ENCODE measurements at places on chromosomes 1 and 21.

- DNase-seq, result no peak
Measured at GRCh38 chr21:27704567-27705166, 737.8 kb upstream of the ADAMTS5 start.

GRCh38 chr1:72481420-72481970 is 199.2 kb upstream of the NEGR1 start:
- DNase-seq, result no peak

DNA sequence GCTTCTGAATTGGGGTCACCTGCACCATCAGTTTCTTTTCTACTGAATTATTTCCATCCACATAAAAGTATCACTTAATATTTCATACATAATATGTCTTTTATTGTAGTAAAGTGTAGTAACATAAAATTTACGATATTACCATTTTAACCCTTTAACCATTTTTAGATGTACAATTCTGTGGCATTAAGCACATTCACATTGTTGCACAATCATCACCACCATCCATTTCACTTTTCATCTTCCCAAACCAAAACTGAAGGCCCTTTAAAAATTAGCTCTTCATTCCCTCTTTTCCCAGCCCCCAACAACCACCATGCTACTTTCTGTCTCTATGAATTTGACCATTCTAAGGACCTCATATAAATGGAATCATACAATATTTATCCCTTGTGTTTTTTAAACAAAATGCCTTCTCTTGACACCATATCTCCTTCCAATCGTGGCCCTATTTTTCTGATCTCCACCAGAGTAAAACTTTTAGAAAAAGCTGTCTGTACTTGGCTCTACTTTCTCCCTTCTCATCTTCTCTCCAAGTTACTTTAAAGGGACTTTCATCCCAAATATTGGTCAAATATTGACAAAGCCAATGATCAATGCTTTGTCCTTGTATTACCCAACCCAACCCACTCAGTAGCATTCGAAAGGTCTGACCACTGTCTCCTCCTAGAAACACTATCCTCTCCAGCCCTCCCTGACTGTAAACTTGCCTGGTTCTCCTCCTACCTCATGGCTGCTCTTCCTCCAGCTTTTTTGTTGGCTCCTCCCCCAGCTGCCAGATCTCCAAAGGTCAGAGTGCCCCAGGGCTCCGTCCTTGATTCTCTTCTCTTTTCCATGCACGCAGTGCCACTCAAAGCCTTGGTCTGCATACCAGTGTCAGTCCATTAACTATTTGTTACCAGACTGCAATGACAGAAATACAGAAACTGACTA is 44.7 kb downstream of the SLC30A10 start:
- DNase-seq, result no peak

DNA sequence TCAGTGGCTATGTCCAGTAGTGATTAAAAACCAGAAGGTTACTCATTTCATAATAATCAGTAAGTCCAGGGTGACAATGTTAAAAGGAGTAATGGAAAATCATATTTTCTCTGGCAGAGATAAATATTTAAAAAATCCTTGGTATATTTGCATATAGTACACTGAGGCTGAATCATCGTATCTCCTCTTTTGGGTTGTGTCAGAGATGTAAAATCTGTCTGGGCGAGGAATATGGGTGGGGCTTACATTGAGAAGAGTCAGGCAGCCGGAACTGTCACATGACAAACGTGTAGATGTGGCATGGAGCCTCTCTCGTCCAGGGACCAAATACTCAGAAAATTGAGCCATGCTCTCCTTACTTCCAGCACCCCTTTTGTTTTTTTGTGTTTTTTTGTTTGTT is 120.9 kb downstream of the FMN2 start:
- DNase-seq, result no peak

DNA sequence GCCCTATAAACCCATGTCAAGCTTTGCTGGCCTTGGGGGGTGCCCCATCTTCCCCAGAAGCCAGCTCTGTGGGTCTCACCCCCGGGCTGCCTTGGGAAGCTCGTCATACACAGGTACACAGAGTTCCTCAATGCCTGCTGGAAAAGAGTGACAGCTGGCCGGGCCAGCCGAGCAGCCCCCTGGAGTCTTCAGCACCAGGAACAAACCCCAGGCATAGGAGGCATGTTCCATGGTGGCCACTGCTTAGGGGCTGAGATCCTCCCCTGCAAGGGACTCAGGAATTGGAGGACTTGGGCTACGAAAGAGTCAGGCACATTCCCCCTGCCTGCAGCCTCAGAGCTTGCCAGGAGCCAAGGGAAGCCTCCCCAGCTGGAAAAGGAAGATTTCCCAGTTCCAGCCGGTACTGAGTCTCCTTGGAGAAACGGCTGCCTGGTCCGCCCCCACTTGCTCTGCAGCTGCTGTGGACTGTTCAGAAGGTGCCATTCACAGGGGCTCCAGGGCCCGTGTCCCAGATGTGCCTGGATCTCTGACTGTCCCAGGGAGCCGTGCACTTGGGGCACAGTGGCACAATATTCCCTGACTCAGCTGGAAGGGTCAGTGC is 89.5 kb downstream of the STUM start:
- DNase-seq, result no peak

DNA sequence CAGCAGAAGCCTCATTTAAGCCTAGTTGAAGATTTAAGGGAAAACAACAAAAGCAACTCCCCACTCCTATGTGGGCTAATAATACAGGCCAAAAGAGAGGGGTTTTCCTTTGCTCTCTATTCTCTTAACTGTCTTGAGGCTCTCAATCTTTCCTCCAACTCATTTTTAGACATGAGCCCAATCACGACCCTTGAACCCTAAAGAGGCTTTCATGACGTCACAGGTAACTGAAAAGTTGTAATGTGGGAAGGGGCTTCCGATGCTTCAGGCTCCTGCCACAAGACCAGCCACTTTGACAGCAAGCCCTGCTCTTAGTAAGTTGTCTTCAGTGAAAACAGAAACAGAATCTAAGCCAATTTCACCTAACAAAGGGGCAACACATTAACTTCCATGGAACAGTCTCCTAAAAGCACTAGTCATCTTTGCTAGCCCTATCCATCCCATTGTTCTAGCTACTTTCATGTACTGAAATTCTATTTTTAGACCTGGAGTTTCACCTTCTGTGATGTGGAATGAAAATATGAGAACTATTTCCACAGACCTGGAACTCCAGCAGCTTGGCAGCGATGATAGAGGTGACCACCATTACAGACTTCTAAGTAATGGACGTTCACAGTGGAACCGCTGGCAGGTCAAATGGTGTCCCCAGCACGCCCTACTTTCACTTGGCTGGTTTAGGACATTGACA is 36.3 kb downstream of the GPR161 start:
- DNase-seq, result no peak

GRCh38 chr1:22825486-22826189 is 115.0 kb downstream of the EPHB2 start:
- no peak for DNase-seq

GRCh38 chr21:35171385-35171784 is 122.3 kb upstream of the RUNX1 start:
- DNase-seq, result no peak

DNA sequence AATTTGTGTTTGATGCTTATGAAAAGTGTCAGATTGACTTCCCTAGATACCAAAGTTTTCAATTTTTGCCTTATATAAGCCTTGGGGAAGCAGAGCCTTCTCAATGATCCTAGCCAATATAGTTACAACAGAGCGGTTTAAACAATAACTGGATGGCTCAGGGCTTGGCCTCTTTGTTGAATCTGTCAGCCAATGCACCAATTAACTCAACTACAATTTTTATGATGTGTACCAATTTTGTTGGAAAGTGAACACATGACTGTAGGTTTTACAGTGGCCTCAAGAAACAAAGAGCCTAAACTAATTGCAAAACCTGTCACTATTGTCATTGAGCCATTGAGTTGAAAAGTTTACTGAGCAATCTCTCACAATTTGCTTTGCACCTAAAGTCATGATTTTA is 71.6 kb upstream of the RGS18 start:
- DNase-seq, result no peak

DNA sequence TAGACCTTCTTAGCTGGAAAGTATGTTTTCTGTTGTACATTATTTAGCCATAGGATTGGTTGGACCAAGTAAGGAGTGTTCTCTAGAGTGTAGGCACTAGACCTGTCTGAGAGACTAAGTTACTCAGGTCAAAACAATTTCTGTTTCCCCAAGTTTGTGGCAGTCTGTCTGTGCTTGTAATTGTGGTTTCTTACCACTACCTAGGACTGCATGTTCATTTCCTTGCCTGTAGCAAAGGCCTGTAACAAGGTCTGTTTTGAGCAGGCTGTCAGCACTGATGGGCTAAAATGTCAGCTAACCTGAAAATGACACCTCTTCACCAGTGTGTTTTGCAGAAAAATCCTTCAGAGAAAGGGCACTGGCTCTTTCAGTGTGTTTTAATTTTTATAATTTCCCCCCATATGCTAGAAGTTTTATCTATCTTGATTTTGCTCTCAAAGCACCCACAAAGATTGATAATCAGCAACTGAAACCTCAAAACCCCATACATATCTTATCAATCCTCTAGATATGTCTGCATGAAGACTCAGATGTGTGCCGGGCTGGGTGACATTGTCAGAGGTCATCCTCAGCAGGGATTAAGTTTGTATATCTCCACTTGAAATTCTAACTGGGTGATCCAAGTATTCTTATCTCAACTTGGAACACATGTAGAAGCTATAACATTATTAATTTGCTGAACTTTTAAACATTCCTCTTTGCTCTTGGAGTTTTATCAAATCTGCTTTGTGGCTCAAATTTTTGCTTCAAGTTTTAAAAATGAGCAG is 50.7 kb upstream of the ST6GALNAC3 start:
- DNase-seq, result no peak

DNA sequence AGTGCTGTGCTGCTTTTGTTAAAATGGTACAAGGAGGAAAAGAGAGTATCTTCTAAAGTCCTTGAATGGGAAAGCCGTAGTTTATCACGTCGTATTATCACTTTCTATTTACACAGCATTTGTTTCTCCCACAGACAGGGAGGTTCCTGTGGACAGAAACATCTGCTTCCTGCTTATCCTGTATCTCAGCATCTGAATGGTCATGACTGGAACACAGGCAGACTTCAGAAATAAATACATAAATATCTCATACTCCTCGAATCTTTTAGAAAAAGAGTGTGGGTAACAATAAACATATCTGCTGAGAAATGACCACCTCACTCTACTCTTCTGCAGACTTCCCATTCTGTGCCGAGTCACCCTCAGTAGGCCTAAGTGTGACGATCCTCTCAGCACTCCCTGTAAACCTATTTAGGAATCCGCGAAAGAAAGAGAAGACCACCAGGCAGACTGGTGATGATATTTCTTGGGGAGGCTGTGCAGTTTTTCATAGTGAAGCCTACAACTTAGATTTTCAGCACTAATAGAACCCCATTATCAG is 393.5 kb downstream of the SMYD3 start:
- DNase-seq, result no peak

GRCh38 chr1:106222403-106222802 is 834.1 kb upstream of the PRMT6 start:
- no peak for DNase-seq

DNA sequence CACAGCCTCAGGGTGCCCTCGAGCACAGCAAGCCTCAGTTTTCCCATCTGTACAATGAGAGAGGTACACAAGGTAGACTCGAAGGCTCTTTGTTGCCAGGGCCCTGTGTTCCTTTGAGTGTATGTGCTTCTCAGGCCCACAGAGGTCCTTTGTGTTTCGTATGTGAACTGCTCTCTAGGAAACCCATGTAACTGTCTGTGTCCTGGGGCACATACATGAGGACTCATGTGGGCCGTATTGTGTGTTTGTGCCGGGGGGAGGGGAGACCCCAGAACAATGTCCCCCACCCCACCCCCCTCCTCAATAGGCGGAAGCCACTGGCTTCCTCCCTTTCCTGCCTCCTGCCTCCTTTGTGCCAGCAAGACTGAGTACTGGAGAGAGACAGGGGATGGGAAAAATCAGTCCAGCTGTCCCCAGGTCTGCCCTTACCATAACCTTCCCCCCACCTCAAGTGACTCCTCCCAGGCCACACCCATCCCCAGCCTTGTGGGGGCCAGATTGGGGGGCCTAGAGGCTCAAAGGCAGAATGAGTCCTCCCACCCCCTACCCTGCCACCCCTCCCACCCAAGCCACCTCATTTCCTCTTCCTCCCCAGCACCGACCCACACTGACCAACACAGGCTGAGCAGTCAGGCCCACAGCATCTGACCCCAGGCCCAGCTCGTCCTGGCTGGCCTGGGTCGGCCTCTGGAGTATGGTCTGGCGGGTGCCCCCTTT is at the start of gene TIE1:
Gene TIE1, plus strand, starts transcription at position 605 of the 717 bp plus-strand sequence. Its CDS starts 90 bp downstream, at position 695.
- DNase-seq, result no peak

GRCh38 chr1:29520571-29521437 is 284.5 kb downstream of the PTPRU start:
- no peak for DNase-seq

GRCh38 chr1:168266644-168267186 is 14.0 kb upstream of the TBX19 start:
- no peak for DNase-seq

DNA sequence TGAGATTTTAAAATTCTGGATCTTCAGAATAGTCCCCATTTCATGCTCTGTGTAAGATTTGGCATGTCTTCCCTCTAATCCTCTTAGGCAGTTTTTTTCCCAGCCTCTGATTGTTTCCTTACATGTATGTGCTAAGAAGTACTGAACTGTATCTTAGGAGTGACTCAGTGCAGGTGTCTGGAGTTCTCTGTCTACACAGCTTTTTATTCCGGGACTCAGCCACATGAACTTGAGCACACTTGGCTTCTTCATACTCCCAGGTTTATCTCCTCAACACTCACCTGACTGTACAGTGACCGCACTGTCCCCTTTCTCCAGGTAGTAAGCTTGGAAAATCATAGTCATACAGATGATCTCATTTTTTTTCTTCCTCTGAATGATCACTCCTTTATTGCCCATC is 50.7 kb downstream of the SYT14 start:
- no peak for DNase-seq

GRCh38 chr1:52769346-52770033 is 43.2 kb downstream of the ZYG11B start:
- DNase-seq, result no peak

- no peak for DNase-seq
Measured at GRCh38 chr1:33170351-33171274, 11.2 kb downstream of the TRIM62 start.

GRCh38 chr1:58057826-58058225 is 488.7 kb downstream of the OMA1 start:
- DNase-seq, result no peak

GRCh38 chr1:64356636-64357256 is 113.2 kb upstream of the CACHD1 start:
- no peak for DNase-seq

DNA sequence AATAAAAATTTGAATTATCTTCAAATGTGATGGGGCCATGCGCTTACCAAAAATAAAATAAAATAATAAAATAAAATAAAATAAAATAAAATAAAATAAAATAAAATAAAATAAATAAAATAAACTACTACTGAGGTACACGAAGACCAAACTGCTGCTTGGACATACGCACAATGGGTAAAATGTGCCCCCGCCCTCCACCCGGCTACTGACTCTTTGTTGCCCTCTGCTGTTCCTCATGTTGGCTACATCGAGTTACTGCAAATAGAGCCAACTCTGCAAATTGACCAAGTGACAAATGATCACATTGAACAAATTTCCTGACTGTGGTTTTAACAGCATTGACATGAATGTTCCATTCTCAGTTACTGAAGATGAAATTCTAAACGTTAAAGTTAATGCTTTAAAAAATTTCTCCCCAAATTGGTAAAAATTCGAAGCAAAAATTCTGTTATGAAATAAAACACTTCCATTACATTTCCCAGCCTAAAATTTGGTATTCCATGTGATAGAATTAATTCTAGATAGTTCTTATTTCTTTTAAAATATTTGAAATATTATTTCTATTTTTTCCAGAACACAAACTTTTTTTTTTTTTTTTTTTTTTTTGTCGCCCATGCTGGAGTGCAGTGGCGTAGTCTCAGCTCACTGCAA is 18.8 kb upstream of the MAP1LC3C start:
- DNase-seq, result no peak

All from stimulated activated CD4-positive, alpha-beta T cell treated with anti-CD3 and anti-CD28 coated beads, Interleukin-1b, Interleukin-23, amount 100 ng/mL, for 1 hour (primary cell).